Smooth muscle cell of trachea (primary cell): ENCODE measurements at places on chromosomes 5 and 9. TPM values are rescaled to one million over a fixed set of nuclear protein-coding genes. Genes with fewer than 3 reads are reported as not detected.

Gene TBC1D2
- 5.2 and 15.9 TPM in 2 replicates for total RNA-seq

Gene SLC36A3
- total RNA-seq, result not detected in 2 replicates

Gene ENTREP1
- under 0.01 TPM in 1 of 2 replicates, not detected in the other for total RNA-seq

Gene HSD17B4
- 227 and 229 TPM in 2 replicates for total RNA-seq

Gene TMEM161B
- total RNA-seq, result 12.1 and 18.8 TPM in 2 replicates

Gene ABO
- not detected in 2 replicates for total RNA-seq
